SIG-M5 (cell line): ENCODE measurements at places on chromosomes 11 and 22.

GRCh38 chr11:87292598-87292997 is 254.9 kb downstream of the TMEM135 start:
- DNase-seq = no peak

DNA sequence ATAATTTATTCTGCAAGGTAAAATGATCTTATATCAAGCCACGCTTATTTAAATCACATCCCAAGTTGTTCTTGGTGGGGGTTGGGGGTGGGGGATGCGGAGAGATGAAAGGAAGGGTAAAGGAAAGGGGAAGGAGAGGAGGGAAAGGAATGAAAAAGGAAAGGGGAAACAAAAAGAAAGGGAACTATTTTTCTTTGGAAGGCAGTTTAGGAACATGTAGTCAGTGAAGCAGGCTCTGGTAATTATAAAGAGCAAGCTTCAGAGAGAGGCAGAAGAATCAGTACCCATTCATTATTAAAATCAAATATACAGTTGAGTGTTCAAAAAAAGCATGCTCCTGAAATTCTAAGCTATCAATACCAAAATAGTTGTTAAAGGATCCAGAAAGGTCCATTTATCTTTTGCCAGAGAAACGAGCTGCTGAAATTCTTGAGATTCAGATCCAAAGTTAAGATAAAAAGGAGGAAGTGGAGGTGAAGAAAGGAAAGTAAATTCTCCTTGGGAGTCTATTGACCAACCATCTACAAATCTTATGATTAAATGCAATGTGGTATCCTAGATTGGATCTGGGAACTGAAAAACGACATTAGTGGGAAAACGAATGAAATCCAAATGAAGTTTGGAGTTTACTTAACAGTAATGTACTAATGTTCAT is 107.4 kb downstream of the SGSM3 start:
- no peak for DNase-seq

GRCh38 chr11:11281626-11282025 is 71.4 kb downstream of the CSNK2A3 start:
- no peak for DNase-seq

GRCh38 chr11:61474013-61474643 is 34.4 kb upstream of the LRRC10B start:
- no peak for DNase-seq

GRCh38 chr11:47551086-47551485 is 1.8 kb downstream of the CELF1 start:
- no peak for DNase-seq

- DNase-seq = no peak
Observed at GRCh38 chr11:36313750-36314433, 17.8 kb downstream of the PRR5L start.

DNA sequence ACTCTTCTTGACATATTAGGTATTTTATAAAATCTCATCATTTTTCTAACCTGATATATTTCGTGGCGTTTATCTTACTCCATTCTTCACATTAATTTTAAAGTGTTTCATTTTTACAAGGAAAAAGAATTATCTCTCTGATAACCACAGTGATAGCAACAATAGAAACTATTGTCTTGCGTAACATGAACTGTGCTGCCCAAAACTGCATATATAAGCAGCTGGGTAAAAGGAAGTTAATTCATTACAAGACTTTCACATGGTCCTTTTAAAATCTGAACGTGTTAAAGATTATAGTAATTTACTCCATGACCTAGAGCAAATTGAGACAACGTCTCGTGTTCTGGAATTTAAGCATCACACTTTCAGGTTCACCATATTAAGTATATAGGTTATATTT is 210.4 kb upstream of the GRIA4 start:
- DNase-seq = no peak

DNA sequence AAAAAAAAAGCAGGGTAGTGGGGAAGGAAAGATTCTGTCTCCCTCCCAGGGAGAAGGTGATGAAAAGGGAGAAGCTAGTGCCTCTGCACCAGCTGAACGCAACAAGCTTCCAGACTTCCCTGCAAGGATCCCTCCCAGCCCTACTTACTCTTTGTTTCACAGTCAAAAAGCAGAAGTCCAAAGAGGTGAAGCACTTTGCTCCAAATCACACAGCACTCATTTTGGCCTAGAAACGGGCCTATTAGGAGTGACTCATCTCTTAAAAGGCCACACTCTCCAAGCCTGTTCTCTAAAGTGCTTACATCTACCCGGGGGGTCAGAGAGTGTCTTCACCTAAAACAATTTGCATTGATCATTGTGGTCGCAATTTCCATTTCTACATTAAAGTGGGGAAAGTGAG is 17.7 kb upstream of the GRK3 start:
- DNase-seq = peak; percentile 57

GRCh38 chr22:50626850-50627641 is 906 bp downstream of the ARSA start:
- no peak for DNase-seq

DNA sequence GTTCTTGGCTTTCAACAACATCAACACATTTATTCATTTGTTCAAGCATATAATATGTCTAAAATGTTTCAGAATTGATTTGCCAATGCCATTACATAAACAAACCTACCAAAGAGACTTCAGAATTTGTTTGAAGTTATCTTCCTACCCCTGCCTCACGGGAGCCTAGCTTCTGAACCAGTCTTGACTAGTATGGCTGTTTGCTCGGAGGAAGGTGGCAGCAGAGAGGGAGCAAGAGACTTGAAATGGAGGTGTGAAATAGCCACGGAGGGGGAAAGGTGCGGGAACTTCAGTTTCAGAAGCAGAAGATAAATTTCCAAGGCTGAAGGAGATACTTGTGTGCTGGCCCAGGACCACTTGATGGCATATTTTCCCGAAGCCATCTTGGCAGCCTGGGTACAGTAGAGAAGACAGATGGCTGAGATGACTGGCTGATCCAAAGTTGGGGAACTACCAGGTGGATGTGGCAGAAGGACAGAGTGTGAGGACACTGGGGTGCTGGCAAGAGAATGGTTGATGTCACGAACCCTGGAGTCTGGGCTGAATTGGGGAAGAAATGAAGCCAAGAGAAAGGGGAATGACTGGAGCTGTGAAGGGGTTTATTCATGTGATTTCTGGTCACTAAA is 14.0 kb upstream of the MTCH2 start:
- no peak for DNase-seq

DNA sequence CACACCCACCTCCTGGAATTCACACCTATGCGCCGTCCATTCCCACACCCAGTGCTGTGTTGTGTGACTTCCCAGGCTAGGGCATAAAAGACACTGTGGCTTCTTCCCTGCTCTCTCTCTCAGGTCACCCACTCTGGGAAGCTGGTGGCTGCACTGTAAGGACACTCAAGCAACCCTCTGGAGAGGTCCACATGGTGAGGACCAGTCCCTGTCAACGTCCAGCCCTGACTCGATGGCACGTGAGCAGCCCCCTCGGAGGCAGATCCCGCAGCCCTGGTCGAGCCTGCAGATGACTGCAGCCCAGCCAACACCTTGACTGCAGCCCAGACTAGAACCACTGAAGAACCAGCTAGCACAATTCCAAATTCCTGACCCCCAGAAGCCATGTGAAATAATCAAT is 16.2 kb downstream of the CBX7 start:
- no peak for DNase-seq

GRCh38 chr11:18455686-18456372 is at the start of gene LDHAL6A:
Gene LDHAL6A (plus strand): TSS chr11:18455856. CDS start chr11:18456681, 825 bp downstream.
- DNase-seq = no peak

DNA sequence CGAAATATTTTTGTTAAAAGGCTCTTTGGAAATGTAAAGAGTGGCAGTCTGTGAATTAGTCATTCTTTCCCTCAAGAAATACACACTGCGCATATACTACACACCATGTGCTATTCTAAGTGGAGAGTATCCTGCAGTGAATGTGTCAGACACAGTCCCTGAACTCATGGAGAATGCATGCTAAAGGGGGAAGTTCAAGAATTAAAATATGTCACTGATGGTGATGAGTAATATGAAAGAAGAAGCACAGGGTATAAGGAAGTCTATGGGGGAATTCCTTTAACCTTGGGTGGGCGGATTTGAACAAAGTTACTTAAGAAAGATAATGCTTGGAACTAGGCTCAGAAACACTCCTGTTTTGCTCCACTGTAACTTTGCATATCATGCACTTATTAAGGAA is 153.0 kb downstream of the LRRC4C start:
- DNase-seq = no peak

DNA sequence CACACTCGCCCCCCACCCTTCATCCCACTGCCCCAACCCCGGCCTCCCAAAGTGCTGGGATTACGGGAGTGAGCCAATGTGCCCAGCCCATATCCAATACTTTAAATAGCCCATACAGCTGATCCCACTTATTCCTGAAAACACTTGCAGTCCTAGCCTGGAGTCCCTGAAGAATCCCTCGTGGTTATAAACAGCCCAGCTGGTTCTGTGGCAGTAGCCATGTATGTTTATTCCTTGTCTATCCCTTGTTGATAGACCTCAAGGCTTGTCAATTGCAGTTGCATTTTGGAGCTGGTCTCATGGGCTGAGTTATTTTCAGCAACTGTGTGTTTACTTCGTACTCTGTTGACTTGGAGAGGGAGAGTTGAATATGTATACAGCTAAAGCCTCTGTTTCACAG is 21.5 kb upstream of the PAFAH1B2 start:
- DNase-seq = no peak

DNA sequence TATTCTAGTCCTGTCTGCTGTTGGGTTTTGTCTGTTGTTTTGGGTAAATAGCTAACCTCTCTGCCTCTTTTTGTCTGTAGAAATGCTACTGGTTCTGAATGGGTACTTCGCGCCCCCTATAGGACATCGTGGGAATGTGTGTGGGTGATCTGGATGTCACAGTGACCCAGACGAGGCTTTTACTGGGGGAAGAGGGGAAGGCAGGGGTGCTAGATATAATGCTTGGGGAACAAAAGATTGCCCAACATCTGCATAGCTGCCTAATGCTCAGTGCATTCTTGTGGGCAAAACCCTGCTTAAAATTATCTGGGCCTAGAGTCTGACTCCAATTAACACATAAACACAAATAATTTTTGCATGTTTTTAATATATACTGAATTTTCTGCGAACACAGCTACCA is 57.7 kb downstream of the BMAL1 start:
- peak; percentile 3 for DNase-seq

- DNase-seq = no peak
Observed at GRCh38 chr11:68763926-68764657, 12.8 kb upstream of the TESMIN start.

- no peak for DNase-seq
Observed at GRCh38 chr22:21796863-21797262, 61.3 kb upstream of the YPEL1 start.

- DNase-seq = no peak
Observed at GRCh38 chr11:31958076-31958735, 132.7 kb upstream of the RCN1 start.

- no peak for DNase-seq
Observed at GRCh38 chr22:27636716-27637508, 164.6 kb downstream of the MN1 start.

GRCh38 chr11:12800032-12800671 is 125.9 kb downstream of the TEAD1 start:
- no peak for DNase-seq

GRCh38 chr11:45023065-45023365 is 72.3 kb upstream of the TP53I11 start:
- no peak for DNase-seq

DNA sequence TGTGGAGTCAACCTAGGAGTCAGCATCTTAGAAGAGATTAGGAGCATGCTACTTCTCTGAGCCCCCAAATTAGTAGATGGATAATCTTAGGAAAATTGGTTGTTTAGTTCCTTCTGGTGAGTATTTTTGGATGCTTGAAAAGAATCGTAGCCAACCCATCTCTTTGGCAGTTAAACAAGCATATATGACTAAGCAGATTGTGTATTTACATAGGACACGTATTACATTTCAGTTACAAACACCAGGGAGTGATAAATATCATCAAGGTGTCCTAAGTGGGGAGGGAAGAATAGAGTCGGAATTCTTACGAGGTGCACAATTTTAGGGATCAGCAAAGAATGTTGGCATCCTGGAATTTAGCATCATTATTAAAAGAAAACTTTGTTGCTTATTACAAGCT is 13.5 kb downstream of the PLET1 start:
- DNase-seq = no peak

DNA sequence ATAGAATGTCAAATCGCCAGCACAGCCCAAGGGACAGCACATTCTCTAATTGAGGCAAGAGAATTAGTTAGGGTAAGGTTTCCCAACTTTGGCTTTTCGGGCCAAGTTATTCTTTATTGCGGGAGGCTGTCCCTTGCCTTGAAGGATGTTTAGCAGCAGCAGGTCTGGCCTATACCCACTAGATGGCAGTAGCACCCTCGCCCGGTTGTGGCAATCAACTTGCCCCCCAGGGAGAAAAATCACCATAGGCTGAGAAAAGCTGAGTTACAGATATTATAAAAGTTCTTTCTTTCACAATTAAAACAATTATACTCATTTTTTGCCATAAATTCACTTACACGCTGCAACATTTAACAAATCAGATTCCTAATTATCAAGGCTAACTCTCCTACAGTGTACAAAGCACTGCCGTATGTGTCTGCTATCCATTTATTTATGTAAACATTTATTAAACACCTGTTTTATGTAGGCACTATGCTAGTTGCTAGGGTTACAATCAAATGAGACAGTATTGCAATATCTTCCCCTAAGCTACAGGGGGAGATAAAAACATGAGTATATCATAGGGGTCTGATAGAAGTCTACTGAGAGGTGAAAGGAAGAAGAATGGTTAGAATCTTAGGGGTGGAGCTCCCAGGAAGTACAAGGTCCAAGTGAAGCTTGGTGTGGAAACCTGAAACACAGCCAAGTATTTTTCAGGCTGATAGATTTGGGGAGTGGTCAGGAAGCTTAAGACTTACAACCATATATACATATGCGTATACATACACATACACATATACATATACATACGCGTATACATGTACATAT is 452.3 kb downstream of the RAB38 start:
- DNase-seq = no peak

DNA sequence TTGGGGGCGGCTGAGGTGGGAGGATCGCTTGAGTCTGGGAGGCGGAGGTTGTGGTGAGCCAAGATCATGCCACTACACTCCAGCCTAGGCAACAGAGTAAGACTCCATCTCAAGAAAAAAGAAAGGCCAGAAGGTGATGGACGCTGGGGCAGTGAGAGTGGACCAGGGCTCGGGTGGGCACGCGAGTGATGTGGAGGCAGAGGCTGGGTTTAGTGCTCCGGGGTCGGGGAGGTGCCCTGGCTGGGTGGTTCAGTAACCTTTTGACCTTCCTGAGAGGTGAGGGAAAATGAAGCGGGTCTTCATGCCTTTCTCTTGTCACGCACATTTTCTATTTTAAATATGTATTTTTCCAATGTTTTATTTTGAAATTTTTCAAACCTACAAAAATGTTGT is 45.1 kb downstream of the ST14 start:
- no peak for DNase-seq

DNA sequence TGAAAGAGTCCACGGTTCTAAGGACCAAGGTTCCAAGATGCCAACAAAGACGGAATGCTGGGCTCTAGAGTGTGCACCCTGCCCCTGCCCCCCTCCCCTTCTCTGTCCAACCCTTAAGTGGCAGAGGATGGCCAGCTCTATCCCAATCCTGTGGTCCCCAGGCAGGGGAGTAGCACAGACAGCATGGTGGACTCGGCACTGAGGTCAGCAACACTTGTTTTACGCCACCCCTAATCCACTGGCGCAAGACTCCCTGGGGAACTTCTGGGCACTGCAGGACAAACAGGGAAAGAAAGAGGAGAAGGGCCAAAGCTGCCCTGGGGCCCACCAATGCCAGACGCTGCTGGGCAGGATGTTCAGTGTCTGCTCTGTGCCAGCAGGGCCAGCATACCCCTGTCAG is 18.9 kb downstream of the GDPD5 start:
- no peak for DNase-seq
